Brain pericyte (primary cell): ENCODE measurements at places on chromosomes 7 and 10.

- no peak for DNase-seq
These were observed 91.7 kb downstream of the SLC39A12 start for GRCh38 chr10:18043148-18044006.

- no peak for DNase-seq
These were observed 6.5 kb upstream of the CPED1 start for GRCh38 chr7:120981888-120982615.

DNA sequence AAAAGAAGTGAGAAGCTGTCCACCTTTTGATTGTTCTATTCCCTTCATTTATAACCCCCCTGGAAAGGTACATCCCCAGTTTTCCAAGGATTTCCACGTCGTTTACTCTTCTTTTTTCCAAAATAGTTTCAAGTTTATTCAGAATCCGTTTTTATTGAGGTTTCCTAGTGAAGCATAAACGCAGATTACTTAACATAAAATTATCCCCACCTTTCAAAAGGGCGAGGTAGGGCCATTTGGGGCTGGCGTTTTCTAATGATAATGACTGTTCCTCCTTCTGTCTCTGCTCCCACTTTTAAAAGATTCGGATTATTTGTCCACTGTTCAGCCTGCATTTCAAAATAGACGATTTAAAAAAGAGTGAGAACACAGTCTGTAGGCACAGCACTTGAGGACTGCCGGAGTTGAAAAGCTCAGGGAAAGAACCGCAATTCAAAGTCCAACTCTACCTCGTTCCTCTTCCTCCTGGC lies 165.2 kb upstream of the PPP1R3A start:
- DNase-seq: no peak

DNA sequence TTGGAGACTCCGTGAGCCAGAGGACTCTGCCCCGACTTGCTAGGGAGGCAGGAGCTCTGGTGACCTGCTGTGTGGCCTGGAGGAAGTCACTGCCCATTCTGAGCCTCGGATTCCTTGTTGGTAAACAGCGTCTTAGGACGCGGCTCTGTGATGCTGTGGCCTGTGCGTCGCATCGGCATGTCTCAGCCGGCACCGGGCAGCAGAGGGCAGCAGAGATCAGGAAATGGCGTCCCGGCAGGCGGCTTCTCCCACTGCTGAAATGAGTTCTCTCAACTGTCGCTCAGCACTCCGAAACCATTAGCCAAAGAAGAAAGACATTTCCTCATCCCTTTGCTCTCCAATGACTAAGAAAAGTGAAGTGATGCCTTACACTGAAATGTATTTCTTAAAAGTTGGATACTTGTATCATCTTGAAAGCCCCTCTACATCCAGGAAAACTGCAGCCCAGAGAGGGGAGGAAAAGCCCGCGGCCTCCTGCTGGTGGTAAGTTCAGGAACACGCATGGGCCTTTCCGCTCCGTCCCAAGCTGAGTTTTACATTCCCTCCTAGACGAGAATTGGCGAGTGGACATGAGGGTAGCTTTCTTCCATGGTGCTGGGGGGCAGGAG lies 91.7 kb downstream of the WDR11 start:
- DNase-seq: peak; percentile 25

DNA sequence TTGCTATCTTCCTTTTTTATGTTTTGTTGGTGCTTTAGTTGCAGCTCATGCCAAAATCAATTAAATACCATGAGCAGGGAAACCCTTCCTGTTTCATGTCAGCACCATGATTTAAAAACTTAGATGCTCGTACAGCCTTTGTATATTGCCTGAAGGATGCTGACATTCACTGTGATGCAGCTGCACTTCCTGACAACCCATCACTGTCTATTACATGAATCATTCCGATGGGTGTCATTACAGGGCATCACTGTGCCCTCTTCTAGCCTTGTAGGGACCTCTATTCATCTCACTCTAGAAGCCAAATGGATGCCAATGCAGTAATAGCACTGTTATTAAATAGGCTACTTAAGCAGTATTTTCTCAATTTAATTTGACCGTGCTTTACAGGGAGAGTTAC lies 18.3 kb upstream of the ITGB1 start:
- DNase-seq: no peak

- DNase-seq: peak; percentile 75
These were observed at the start of gene VDAC2 for GRCh38 chr10:75210282-75211006. Gene VDAC2 (plus strand): TSS chr10:75210796. CDS start chr10:75211159, 363 bp downstream.

GRCh38 chr7:106982415-106982814 lies 62.1 kb upstream of the PRKAR2B start:
- no peak for DNase-seq

DNA sequence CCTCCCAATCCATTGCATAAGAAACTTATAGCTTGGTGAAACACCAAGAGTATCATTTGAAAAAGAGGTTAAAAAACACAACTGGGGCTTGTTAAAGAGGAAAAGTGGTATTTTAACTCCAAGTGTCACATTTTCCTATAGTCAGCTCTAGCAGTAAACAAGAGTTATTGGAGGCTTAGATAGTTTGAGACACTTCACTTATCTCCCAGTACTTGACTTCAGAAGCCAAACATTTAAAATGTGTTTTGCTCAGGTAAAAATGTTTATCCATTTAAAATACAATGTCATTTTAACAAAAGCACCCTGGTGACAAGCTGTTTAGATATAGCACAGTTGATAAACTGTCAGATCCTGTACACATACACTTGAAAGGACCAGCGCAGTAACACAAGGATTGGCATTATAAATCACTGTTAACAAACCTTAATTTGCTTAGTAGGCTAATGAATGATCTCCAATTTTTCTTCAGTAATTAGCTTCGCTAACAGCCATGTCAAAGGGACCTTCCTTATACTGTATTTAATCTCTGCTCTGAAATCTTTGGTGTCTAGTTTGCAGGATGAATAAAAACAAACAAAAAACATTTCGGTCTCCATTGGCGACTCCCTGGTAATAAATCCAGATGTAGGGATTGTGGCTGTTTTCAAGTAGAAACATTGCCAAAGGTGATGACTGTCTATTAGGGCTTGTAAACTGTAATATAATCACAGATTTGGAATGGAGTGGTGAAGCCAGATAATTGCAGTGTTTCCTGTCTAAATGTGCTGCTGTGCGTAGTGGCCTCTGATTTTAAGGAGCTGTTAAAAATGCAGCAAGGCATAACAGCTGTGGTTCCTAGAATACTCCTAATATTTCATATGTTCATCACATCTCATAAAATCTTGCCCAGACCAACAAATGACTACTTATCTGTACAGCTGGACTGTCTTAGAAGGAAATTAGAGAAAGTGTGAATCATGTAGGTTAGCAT lies 545.1 kb downstream of the AUTS2 start:
- no peak for DNase-seq

- DNase-seq: no peak
These were observed 88.5 kb downstream of the CTNNA3 start for GRCh38 chr10:67607472-67607871.

GRCh38 chr7:81407094-81407493 lies 362.8 kb downstream of the HGF start:
- no peak for DNase-seq

GRCh38 chr10:80465451-80465835 lies 11.3 kb downstream of the TSPAN14 start:
- no peak for DNase-seq

DNA sequence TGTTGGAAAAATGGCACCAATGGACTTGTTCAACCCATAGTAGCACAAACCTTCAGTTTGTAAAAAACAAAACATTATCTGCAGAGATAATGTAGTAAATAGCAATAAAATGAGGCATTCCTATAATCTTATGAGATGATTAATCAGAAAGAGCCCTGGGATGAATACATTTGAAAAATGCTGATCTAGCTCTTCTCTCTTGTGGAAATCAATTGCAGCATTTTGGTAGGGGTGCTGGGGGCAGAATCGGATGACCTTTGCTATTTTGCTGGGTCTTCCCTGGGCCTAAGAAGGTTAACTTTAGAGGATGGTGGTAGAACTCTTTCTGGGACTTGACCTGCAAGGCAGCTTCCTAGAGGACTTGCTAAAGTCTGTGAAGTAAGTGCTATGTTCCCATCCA lies 163.5 kb downstream of the ADRA2A start:
- no peak for DNase-seq

DNA sequence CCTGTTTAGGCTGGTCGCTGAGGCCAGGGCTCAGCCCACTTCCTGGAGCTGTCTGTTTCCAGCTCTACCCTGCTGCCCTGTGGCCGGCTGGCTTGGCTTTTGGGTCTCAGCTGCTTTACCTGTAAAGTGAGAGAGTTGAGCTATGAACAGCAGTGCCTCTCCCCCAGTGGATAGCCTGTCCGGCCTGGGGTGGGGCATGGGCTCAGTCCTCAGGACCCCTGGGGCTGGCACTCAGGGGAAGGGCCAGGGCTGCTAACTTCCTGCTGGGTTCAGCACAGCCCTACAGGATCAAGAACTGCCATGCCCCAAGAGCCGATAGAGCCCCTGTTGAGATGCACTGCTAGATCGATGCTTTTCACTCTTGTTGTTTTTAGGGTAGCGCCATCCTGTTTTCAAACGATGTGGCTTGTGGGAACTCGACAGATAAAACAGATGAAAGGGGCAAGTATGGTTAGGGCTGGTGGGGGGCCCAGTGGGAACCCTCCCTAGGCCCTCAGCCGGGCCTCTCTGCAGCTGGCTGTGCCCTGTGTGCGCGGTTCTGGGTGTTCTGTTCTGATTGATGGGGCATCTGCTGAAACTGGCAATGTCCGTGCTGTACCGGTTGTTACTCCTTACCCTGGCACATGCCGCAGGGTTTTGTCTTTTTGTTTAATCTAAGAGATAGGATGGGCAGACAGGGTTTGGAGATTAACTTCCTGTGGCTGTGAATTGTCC lies 10.0 kb upstream of the SFRP5 start:
- DNase-seq: no peak

- DNase-seq: no peak
These were observed 93.9 kb downstream of the PDGFA start for GRCh38 chr7:425794-426188.

DNA sequence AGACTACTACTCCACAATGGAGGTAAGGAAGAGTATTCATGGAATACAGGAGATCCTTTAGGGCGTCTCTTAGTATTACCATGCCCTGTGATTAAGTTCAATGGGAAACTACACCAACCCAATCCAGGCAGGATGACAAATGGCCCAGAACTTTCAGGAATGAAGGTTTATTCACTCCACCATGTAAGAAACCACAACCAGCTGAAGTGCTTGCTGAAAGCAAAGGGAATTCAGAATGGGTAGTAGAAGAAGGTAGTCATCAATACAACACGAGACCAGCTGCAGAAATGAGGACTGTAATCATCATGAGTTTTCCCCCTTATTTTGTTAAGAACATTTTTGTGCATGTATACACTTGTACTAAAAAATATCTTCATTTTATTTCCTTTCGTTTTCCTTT lies 76.6 kb downstream of the GPR37 start:
- no peak for DNase-seq

- DNase-seq: no peak
These were observed 46.3 kb upstream of the RNF216 start for GRCh38 chr7:5827755-5828154.

GRCh38 chr7:144812379-144813283 lies 23.2 kb downstream of the TPK1 start:
- DNase-seq: no peak

DNA sequence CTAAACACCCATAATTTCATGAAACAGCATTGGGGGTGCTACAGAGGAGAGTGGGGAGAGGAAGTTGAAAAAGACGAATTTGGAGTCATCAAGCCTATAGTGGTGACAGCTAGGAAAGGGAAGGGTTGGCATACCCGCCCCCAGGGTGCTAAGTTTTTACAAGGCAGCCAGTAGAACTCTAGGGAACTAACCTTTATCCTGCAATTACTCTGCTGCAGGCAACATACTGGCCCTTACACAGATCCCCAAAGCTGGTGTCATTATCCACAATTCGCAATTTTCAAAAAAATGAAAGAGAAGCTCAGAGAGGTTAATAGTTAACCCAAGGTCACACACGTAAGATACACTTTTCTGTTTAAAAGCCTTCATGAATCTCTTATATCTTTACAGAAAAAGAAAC lies 14.2 kb upstream of the SLC35B4 start:
- DNase-seq: no peak

DNA sequence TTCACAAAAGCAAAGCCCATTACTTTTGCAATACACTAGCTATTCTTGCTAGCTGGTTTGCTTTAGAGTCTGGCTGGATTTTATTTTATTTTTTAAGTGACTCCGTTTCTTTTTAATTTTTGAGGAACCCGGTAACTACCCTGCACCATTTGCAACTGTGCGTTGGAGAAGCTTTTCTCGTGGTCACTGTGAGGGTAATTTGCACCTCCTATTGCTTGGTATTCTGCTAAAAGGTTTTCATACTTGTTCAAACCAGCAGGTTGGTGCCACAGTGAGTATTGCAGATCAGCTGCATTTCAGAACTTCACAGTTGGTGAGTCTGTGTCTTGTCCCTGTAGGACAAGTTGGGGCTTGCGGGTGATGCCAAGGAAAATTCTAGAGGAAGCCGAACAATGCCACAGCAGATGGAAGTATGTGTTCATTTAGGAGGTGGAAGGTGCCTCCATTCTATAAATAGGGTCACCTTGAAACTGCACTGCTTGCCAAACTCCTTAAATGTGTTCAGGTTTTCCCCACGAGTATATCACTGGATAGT lies 3.9 kb upstream of the NMT2 start:
- DNase-seq: no peak

- no peak for DNase-seq
These were observed 78.4 kb downstream of the LYZL2 start for GRCh38 chr10:30550967-30551815.

- no peak for DNase-seq
These were observed 448.1 kb downstream of the GRM8 start for GRCh38 chr7:126804604-126805003.
